Nephron progenitor cell (in vitro differentiated cells): ENCODE measurements at places on chromosomes 1 and 21.

- DNase-seq = no peak
Observed at GRCh38 chr1:201122321-201122957, 4.5 kb downstream of the ASCL5 start.

DNA sequence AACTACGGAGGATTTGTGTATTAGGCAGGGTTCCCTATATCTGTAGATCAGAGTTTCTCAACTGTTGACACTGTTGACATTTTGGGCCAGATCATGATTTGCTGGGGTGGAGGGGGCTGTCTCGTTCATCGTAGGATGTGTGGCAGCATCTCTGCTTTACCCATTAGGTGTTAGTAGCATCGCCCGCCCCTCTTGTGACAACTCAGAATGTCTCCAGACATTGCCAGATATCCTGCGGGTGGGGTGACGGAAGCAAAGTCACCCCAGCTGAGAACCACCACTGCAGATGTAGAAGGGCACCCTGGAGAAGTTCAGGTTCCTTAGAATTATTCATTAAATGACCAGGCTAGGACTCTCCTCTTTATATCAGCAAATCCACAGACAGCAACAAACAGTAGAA lies 125.9 kb downstream of the CLIC6 start:
- no peak for DNase-seq

DNA sequence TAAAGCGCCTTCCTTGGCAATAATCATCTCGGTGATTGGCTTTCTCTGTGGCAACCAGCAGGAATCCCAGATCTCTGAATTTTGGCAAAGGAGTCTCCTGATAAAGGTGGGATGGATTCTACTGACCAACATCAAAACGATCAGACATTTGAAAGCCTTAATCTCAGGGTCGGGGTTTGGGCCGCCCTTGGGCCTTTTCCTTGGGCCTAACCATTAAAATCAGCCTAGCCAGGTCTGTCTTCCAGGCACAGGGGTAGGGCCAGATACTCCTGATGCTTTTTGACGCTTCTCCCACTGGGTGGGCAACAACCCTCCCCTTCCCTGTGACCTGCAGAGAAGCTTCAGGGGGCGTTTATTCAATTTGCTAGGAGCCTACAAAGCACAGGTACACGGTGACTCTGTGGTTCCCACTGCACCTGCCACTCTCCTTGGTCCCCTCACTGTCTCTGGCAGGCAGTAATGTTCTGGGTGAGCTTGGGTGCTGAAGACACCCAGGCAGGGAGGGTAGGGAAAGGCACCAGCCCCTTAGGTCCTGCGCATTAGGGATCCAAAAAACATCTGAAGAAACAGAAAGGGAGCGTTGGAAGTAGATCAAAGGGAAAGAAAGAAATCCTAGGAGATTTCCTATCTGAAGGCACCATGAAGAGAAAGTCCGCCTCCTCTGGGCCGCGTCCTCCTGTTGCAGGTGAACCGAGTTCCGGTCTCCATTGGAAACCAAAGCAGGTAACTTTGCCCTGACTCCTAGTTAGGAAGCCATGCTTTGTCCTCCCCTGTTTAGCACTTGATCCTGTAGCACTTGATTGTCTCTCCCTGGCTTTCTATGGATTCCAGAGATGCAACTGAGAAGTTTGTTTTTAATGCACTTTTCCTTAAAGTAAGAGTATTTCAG lies 12.3 kb downstream of the RNU1-2 start:
- DNase-seq = no peak

GRCh38 chr1:7221826-7222694 lies 436.8 kb downstream of the CAMTA1 start:
- DNase-seq = no peak

- DNase-seq = no peak
Observed at GRCh38 chr1:204574865-204575163, 58.6 kb downstream of the MDM4 start.

GRCh38 chr1:42777852-42778251 lies 6.9 kb upstream of the TMEM269 start:
- DNase-seq = peak; percentile 38

DNA sequence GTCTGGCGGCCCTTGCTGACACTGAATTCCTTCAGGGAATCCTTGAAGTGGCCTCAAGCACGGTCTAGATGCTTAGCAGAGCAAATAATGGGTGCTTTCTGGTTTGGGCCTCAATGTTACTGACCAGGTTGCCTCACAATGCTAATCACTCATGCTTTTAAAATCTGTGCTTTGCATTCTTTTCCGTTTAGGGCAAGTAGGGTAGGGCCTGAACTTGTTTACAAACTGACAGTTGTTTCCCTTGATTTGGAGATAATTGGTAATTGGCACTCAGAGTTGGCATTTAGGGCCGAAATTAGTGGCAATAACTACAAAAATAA lies 1.4 kb downstream of the VPS13D start:
- DNase-seq = no peak

- no peak for DNase-seq
Observed at GRCh38 chr1:22253012-22253790, 110.3 kb upstream of the WNT4 start.

DNA sequence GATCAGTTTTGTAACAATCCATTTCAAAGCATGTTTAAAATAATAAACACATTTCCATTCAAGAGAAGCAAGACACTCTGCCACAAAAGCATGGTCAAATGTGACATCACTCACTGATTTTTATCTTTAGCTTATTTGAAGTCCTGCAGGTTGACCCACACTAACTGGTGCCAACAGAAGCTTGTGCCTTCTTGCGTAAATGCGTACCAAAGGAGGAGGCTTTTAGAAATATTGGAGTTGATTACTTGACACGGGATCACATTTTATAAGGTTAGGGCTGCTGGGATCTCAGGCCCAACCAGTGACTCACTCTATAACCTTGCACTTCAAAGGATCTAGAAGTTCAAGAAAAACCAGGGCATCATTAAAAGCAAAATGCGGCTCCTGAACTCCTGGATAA lies 203.6 kb downstream of the PCP4 start:
- DNase-seq = no peak

- DNase-seq = peak; percentile 4
Observed at GRCh38 chr1:213761845-213762407, 225.8 kb upstream of the PROX1 start.

GRCh38 chr1:43367904-43368645 lies at the start of gene ELOVL1:
Gene ELOVL1, minus strand, starts transcription at chr1:43368011. Its CDS starts 2,402 bp downstream, at chr1:43365609.
- DNase-seq = peak; percentile 95

DNA sequence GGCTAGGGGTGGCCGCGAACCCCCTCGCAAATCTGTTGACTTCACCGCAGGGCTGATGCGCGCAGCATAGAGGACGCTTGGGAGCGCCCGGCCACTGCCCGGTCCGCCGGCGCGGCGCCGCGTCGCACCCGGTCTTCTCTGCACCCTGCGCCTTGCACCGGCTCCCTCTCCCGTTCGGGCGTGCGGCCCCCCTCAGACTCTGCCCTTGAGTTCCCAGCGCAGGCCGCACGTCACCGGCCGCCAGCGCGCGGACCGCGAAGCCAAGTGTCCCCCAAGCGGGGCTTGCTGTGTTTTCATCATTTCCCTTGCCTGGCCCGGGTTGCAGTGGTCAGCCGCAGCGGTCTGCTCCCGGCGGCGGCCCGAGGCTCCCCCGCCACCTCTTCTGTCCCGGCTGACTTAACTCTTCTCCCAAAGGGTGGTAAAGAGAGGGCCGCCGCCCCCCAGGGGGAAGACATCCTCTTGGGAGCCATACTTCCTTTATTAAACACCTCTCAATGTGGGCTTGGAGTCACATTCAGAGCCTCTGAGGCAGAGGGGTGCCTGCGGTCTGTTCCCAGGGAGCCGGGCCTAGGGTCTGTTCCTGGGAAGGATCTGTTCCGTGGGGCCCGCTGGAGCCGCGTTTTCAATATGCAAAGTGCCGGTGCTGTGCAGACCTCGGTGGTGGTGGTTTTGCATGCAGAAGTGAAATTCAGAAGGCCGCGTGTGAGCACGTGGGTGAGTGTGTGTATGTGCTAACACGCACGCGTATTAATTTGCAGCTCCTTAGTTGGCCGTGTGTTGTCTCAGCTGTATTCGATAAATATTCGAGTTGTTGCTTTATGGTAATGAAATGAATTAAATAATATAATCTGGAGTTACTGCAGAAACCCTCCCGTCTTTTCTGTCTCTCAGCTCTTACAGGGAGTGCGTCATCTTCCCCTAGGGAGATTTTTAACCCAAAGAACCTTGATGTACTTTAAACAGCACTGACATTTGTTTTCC lies 17.6 kb downstream of the PBX1 start:
- DNase-seq = peak; percentile 63

DNA sequence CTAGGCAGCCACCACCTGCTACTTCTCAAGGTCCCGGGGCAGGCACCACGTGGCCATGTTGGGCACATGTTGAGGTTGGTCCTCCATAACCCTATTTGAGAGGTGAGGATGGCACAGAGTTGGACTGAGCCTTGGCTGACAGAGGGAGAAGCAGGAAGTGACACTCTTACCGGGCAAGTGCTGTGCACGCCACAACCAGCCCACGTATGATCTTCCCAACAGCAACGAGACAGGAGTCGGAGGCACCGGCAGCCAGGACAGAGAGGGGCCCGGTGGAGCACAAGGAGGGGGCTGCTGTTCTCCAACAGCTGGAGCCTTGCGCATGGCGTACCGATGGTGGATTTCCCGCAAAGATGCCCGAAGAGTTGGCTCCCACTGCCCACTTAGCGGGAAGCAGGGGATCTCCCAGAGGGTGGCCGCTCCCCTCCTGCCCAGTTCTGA lies 3.4 kb downstream of the CLEC20A start:
- no peak for DNase-seq

GRCh38 chr1:214367841-214368240 lies 86.9 kb downstream of the SMYD2 start:
- no peak for DNase-seq

DNA sequence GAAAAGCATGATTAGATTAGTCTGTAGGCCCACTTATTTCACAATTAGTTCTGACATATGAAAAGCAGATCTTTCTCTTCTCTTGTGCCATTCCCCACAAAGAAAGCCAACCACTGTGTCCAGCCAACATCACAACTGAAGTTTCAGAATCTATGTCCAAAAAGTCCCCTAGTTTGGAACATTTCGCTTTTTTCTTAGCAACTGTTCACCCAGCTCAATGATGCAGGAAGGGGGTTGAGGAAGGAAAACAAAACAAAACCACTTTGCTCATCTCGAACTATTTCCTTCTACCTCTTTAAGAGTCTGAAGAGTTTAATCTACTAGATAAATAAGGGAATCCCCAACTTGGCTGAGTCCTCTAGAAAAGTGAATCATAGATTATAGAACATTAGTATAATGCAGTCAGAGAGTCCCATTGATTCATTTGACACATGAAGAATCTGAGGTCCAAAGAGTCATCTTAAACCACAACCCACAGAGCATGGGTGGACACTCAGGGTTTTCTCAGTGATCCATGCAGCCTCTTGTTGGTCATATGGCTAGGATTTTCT lies 159.3 kb upstream of the SGIP1 start:
- no peak for DNase-seq

DNA sequence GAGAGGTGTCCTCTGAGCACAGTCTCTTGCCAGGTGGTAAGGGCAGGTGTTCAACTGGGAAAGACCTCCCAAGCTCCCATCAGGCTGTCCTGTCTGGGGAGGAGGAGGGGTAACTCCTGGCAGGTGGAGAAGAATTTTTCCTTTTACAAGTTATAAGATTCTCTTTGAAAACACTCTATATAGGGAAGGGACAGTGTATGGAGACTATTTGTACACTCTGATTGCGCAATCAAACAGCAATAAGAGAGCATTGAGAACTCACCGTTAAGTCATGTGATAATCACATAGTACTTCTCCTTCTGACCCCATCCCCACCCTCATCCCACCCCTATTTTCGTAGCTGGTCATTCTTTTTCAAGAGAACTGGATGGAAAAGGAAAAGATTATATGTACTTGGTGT lies 179.3 kb upstream of the ZNF644 start:
- no peak for DNase-seq

DNA sequence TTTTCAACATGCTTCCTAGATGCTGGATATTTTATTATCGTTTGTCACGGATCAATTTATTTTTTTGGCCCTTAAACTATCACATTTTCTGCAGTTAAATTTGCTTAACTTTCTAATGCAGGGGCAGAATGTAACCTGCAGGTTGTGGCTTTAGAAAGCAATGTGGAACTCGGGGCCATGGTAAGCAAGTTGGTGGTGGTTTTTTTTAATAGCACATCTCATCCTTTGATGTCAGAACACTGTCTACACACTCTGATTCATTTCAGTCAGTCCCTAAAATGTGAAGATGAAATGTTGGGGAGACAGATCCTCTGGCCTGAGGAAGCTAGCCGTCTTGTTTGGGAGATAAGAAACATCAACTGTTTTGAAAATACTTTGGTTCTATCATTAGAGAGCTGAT lies 89.5 kb downstream of the GALNT2 start:
- DNase-seq = no peak

DNA sequence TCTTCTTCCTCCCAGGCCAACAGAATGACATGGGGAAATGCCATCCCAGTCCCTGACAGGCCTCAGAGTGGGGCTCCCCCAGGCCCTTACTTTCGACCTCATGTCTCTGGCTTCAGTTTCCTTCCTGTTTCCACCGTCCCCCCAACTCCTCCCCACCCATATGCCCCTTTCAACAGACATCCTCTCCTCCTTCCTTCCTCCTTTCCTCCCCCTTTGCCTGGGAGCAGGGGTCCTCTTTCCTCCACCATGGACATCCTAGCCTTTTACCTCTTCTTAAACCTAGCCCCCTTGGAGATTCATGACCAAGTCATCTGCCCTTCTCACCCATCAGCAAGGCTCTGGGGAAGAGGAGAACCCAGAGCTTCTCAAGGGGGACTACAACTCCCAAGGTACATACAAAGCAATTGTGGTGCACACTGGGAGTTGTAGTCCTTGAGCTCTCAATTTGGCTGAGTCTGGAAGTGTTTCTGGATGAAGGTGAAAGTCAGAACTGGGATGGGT lies 4.0 kb downstream of the ZBTB7B start:
- DNase-seq = no peak

- DNase-seq = no peak
Observed at GRCh38 chr1:167517535-167518330, 596 bp downstream of the CD247 start.

DNA sequence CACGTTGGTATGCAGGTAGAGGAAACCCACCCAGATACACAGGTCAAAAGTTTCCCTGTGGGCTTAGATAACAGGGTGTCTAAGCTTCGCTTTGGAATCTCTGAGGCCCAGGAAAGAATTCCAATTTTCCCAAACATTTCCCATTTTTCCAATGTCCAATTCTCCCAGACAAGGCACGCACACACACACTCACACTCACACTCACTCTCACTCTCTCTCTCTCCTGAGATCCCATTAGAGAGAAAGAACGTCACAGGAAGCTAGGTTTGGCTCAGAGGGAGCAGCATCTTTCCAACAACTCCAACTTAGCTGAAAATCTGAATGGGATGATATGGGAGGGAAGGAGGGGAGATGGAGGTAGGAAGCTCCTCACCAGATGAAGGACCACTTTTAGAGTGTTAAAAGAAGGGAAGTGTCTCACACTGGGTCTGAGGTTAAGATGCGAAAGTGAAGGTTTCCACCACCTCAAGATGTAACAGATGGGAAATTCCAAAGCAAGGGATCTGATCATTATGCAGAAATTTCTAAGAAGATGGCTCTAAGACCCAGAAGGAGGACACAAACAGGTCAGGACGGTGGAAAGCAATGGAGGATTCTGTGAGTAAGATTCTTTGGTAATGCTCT lies 63.5 kb downstream of the GNG12 start:
- no peak for DNase-seq
